ENCODE measurements at places on chromosomes 1 and 21. TPM values are rescaled to one million over a fixed set of nuclear protein-coding genes. Genes with fewer than 3 reads are reported as not detected.

DNA sequence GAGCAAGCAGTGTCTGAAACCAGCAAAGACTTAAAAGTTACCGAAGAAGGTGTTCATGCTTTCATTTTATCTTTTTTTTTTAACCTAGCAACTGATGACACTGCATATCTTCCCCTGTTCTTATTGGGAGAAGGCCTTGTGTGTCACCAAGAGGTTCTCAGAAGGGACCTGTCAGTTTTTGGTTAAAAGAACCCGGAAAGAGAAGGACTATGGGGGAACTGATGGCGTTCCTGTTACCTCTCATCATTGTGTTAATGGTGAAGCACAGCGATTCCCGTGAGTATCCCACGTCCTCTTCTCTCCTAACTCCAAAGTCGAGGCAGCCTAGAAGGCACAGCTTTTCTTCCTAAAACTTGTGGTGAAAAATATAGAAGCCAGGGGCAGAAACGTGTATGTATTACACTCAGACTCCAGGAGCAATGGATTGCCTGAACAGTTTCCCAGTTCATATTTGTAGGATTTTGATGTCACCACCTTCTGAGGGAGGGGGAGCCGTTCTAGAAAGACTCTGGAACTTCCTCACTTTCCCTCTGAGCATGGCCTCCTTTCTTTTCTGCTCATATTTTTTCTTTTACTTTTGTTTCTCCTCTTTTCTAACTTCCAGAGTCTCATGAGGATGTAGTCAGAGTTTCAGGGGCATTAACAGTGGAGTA, at the start of gene MR1:
MR1 (plus strand) TSS at position 185 of the 653 bp plus-strand sequence; CDS start at position 210, 25 bp downstream.
- H3K4me3 ChIP-seq = peak within 1 kb of the TSS; percentile 43
- H3K27ac ChIP-seq = peak within 1 kb of the TSS; percentile 91
- H3K36me3 ChIP-seq = peaks cover 3% of the 10 kb centered on the region

DNA sequence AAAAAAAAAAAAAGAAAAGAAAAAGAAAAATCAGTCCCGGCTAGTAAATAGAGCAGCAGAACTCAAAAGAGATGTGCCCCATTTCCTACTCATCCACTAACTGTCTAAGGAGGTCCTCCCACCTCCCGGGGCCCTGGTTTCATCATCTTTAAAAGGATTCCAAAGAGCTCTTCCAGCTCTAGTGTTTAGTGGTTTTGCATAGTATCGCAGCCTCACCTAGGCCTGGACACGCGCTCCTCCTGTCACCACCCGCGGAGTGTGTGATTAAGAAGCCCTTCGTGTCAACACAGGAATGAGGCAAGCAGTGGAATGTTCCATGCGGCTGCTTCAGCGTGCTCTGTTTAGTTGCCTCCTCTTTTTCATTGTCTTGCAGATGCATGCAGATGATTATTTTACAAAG, 49.0 kb downstream of the LBR start:
- H3K27me3 ChIP-seq = no peaks in the 10 kb centered on the region
- no peak overlapping the region for H3K27ac ChIP-seq
- no peaks in the 10 kb centered on the region for H3K4me1 ChIP-seq
- H3K4me3 ChIP-seq = no peak overlapping the region
- no peak for DNase-seq
- H3K36me3 ChIP-seq = no peaks in the 10 kb centered on the region

GRCh38 chr1:3905953-3906671, 6.0 kb upstream of the C1orf174 start:
- peaks cover 4% of the 10 kb centered on the region for H3K4me1 ChIP-seq
- no peaks in the 10 kb centered on the region for H3K27me3 ChIP-seq
- H3K4me3 ChIP-seq = no peak overlapping the region
- H3K27ac ChIP-seq = no peak overlapping the region
- no peaks in the 10 kb centered on the region for H3K36me3 ChIP-seq
- no peak for DNase-seq

DNA sequence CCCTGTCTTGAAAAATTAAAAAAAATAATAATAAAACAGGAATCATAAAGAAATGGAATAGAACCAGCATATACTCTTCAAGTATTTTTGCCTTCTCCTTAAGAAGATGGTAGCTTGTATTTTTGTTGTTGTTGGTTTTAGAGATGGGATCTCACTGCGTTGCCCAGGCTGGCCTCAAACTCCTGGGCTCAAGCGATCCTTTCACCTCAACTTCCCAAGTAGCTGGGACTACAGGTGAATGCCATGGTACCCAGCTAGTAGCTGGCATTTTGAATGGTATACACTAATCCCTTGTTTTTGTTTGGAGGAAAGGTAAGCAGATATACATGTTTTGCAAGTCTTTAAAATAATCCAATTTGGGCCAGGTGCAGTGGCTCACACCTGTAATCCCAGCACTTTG, 34.7 kb upstream of the ERO1B start:
- no peak overlapping the region for H3K27ac ChIP-seq
- H3K4me3 ChIP-seq = no peak overlapping the region
- no peaks in the 10 kb centered on the region for H3K4me1 ChIP-seq
- no peak for DNase-seq

Gene MNDA
- not detected for total RNA-seq

Gene DDAH1
- total RNA-seq = 113 TPM

GRCh38 chr1:152871731-152872126, 6.4 kb upstream of the SMCP start:
- no peak overlapping the region for H3K27ac ChIP-seq
- no peaks in the 10 kb centered on the region for H3K27me3 ChIP-seq
- H3K4me1 ChIP-seq = no peaks in the 10 kb centered on the region

Gene NFASC
- 22.6 TPM for total RNA-seq

DNA sequence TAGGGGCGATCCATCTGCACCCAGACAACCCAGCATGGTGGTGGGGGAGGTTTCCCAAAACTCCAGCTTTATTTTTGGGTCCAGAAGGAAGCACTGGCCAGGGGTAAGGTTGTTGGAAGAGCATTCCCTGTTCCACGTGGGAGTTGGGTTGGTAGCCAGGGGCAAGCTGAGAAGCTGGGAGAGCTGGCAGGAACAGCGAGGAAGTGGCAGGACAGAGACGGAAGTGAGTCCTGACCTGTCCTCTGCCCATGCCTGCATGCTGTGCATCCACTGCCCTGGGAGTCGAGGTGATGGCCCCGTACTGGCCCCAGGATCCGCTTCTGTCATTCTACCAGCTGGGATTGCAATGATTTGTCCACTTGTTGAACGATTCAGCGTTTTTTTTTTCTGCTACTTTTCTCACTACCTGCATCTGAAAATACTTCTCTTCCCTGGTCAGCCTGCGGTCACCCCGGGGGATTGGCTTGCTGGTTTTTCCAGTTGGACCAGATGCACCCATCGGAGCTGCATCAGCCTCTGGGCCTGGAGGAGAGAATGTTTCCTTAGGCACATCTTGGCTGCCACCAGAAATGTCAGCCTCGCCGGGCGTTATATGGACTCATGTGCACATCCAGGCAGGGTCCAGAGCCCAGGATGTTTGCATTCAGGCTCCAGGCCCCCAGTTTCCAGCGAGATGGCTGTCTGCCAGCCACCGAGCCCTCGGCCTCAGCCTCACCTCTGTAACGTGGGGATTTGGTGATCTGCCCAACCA, 28.3 kb upstream of the TMPRSS2 start:
- no peaks in the 10 kb centered on the region for H3K36me3 ChIP-seq
- H3K27ac ChIP-seq = peak overlapping the region; percentile 81
- peak; percentile 85 for DNase-seq
- H3K4me1 ChIP-seq = peaks cover 15% of the 10 kb centered on the region
- H3K27me3 ChIP-seq = no peaks in the 10 kb centered on the region

DNA sequence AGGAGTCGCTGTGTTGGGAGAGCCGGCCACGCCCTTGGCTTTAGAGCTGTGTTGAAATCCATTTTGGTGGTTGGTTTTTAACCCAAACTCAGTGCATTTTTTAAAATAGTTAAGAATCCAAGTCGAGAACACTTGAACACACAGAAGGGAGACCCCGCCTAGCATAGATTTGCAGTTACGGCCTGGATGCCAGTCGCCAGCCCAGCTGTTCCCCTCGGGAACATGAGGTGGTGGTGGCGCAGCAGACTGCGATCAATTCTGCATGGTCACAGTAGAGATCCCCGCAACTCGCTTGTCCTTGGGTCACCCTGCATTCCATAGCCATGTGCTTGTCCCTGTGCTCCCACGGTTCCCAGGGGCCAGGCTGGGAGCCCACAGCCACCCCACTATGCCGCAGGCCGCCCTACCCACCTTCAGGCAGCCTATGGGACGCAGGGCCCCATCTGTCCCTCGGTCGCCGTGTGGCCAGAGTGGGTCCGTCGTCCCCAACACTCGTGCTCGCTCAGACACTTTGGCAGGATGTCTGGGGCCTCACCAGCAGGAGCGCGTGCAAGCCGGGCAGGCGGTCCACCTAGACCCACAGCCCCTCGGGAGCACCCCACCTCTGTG, 4.7 kb downstream of the C1orf35 start:
- H3K27me3 ChIP-seq = no peaks in the 10 kb centered on the region
- no peak for DNase-seq
- peaks cover 57% of the 10 kb centered on the region for H3K4me1 ChIP-seq
- H3K4me3 ChIP-seq = no peak overlapping the region

Gene TOMM20
- 51.9 TPM for total RNA-seq

Gene SPAG17
- not detected for total RNA-seq

Gene THEM5
- total RNA-seq = not detected

DNA sequence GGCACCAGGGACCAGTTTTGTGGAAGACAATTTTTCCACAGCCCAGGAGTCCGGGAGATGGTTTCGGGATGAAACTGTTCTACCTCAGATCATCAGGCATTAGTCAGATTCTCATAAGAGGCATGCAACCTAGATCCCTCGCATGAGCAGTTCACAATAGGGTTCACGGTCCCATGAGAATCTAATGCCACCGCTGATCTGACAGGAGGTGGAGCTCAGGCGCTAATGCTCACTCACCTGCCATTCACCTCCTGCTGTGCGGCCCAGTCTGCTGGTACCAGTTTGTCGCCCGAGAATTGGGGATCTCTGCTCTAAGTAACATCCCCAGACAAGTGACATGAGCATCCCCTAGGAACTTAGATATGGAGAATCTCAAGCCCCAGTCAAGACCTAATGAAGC, 180.7 kb downstream of the COQ8A start:
- no peaks in the 10 kb centered on the region for H3K27me3 ChIP-seq
- no peak overlapping the region for H3K27ac ChIP-seq
- H3K4me3 ChIP-seq = no peak overlapping the region
- peak; percentile 24 for DNase-seq
- H3K4me1 ChIP-seq = no peaks in the 10 kb centered on the region
- peaks cover under 1% of the 10 kb centered on the region for H3K36me3 ChIP-seq

- no peak overlapping the region for H3K4me3 ChIP-seq
- DNase-seq = no peak
- no peaks in the 10 kb centered on the region for H3K36me3 ChIP-seq
- no peak overlapping the region for H3K27ac ChIP-seq
- no peaks in the 10 kb centered on the region for H3K4me1 ChIP-seq
- H3K27me3 ChIP-seq = no peaks in the 10 kb centered on the region
Measured at GRCh38 chr1:238152119-238152518, 261.4 kb upstream of the ZP4 start.

Gene VSIG8
- 2.5 TPM for total RNA-seq

GRCh38 chr1:57987523-57987922, 559.0 kb downstream of the OMA1 start:
- H3K27ac ChIP-seq = no peak overlapping the region
- H3K4me3 ChIP-seq = no peak overlapping the region
- no peaks in the 10 kb centered on the region for H3K4me1 ChIP-seq

GRCh38 chr1:9764550-9764949, 59.2 kb downstream of the CLSTN1 start:
- no peak overlapping the region for H3K27ac ChIP-seq
- no peak for DNase-seq
- no peak overlapping the region for H3K4me3 ChIP-seq
- no peaks in the 10 kb centered on the region for H3K4me1 ChIP-seq

Gene TENT5C
- total RNA-seq = 28.1 TPM

DNA sequence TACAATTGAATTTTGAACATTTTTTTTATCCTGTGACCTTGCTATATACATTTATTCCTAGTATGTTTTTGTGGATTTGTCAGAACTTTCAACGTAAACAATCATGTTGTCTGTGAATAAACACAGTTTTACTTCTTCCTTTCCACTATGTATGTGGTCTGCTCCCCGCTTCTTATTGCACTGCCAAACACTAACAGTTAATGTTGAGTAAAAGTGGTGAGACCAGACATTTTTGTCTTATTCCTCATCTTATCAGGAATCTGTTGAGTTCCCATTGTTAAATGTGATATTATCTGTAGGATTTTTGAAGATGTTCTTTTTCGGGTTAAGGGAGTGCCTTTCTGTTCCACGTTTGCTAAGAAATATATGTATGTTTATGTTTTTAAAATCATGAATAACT, 45.9 kb downstream of the CAMSAP2 start:
- no peak overlapping the region for H3K27ac ChIP-seq
- no peak for DNase-seq
- H3K36me3 ChIP-seq = peaks cover 13% of the 10 kb centered on the region
- H3K4me1 ChIP-seq = peaks cover 12% of the 10 kb centered on the region
- H3K4me3 ChIP-seq = no peak overlapping the region
- no peaks in the 10 kb centered on the region for H3K27me3 ChIP-seq

- no peak for DNase-seq
- H3K36me3 ChIP-seq = no peaks in the 10 kb centered on the region
Measured at GRCh38 chr1:21621761-21622436, 47.3 kb downstream of the RAP1GAP start.

DNA sequence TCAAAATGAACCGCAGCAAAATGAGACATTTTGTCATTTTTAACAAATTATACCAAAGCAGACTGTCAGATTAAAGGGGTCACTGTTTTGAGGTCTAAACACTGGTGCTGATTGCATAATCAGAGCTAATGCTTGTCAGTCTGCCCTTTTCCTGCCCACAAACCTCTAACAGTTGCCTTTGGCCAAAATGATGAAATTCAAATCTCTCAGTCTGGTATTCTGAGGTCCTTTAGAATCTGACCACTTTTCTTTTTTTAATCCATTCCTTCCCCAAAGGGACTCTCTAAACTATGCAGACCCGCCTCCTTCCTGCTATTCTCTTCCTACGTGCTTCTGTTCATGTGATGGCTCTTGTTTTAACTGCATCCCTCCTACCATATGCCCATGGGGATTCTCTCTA, 145.2 kb upstream of the SPATA6 start:
- H3K27me3 ChIP-seq = no peaks in the 10 kb centered on the region
- H3K27ac ChIP-seq = no peak overlapping the region
- H3K4me1 ChIP-seq = no peaks in the 10 kb centered on the region
- DNase-seq = no peak
- no peaks in the 10 kb centered on the region for H3K36me3 ChIP-seq
- no peak overlapping the region for H3K4me3 ChIP-seq

Gene SPRR1B
- total RNA-seq = not detected

Gene SLC16A4
- 0.89 TPM for total RNA-seq

GRCh38 chr1:23402286-23403037, 22.1 kb downstream of the TCEA3 start:
- no peaks in the 10 kb centered on the region for H3K27me3 ChIP-seq
- DNase-seq = no peak
- H3K36me3 ChIP-seq = peaks cover 9% of the 10 kb centered on the region
- peak overlapping the region; percentile 39 for H3K27ac ChIP-seq
- no peak overlapping the region for H3K4me3 ChIP-seq
- peaks cover 41% of the 10 kb centered on the region for H3K4me1 ChIP-seq

- no peak overlapping the region for H3K4me3 ChIP-seq
- no peak for DNase-seq
- no peaks in the 10 kb centered on the region for H3K27me3 ChIP-seq
- H3K27ac ChIP-seq = no peak overlapping the region
- no peaks in the 10 kb centered on the region for H3K4me1 ChIP-seq
Measured at GRCh38 chr1:214569357-214570004, 18.1 kb upstream of the PTPN14 start.

Gene DESI2
- total RNA-seq = 34.9 TPM

Gene HAO2
- total RNA-seq = not detected

- peak overlapping the region; percentile 76 for H3K4me3 ChIP-seq
- H3K4me1 ChIP-seq = peaks cover 50% of the 10 kb centered on the region
- H3K27me3 ChIP-seq = no peaks in the 10 kb centered on the region
- DNase-seq = peak; percentile 96
Measured at GRCh38 chr1:153532769-153533599, 2.8 kb downstream of the S100A6 start.

Gene SPOCD1
- 0.55 TPM for total RNA-seq

Data from stomach (tissue), 19 donors.